ENCODE measurements at places on chromosomes 2 and 18.

DNA sequence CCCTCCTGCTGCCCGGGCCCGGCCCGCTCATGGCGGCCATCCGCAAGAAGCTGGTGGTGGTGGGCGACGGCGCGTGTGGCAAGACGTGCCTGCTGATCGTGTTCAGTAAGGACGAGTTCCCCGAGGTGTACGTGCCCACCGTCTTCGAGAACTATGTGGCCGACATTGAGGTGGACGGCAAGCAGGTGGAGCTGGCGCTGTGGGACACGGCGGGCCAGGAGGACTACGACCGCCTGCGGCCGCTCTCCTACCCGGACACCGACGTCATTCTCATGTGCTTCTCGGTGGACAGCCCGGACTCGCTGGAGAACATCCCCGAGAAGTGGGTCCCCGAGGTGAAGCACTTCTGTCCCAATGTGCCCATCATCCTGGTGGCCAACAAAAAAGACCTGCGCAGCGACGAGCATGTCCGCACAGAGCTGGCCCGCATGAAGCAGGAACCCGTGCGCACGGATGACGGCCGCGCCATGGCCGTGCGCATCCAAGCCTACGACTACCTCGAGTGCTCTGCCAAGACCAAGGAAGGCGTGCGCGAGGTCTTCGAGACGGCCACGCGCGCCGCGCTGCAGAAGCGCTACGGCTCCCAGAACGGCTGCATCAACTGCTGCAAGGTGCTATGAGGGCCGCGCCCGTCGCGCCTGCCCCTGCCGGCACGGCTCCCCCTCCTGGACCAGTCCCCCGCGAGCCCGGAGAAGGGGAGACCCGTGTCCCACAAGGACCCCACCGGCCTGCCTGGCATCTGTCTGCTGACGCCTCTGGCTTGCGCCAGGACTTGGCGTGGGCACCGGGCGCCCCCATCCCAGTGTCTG, 767 bp downstream of the RHOB start:
- peak; percentile 52 for DNase-seq

DNA sequence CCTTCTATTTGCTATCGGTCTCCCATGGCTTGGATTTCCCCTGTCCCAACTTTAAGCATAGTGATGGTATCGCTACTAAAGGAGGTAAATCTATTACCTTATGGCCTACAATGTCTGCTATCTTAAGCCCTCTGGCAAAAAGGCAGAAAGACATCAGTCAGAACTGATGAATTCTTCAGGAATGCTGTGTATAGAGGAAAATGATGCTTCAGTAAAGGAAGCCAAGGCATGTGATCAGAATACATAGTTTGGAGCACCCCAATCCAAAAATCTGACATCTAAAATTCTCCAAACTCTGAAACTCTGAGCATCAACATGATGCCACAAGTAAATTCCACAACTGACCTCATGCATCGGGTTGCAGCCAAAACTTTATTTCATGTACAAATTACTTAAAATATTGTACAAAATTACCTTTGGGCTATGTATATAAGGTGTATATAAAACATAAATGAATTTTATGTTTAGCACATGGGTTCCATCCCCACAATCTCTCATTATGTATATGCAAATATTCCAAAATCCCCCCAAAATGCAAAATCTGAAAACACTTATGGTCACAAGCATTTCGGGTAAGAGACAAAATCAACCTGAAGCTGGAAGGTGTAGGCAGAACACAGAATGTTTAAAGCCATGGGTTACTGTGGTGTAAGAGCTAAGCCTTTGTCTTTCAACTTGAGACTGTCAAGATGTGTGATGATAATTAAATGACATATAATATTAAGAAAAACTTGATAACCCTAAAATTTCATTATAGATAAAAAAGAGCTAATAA, 66.2 kb downstream of the CUL3 start:
- DNase-seq: peak; percentile 49

DNA sequence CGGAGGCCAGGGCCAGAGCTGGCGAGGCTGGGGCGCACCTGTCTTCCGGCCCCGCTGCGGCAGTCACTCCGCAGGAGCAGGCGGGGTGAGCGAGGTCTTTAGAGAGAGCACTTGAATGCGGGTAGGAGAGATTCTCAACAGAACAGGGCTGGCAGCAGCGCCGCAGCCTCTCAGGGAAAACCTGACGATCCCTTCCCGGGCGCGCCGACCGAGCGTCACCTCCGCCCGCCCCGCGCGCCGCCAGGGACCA, 526 bp downstream of the PRKRA start:
- no peak for DNase-seq

DNA sequence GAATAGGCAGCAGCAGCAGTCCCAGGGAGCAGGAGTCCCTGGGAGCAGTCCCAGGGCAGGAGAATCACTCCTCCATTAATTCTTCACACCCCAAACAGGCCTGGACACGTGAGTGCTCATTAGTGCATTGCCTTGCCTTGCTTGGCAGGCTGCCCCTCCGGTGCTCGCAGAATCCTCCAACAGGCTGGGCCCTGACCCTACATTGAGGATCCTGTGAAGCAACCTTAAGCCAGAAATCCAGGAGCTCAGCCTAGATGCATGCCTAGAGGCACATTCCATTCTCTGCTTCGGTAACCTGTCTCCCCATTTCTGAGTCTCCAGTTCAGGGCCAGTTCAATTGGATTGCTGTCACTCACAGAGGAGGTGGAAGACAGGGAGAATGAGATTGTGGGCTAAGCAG, 97.4 kb upstream of the LRATD1 start:
- no peak for DNase-seq

GRCh38 chr18:9984080-9984479, 70.3 kb downstream of the VAPA start:
- DNase-seq: no peak

- no peak for DNase-seq
Measured at GRCh38 chr2:161146209-161146775, 13.9 kb upstream of the TANK start.

DNA sequence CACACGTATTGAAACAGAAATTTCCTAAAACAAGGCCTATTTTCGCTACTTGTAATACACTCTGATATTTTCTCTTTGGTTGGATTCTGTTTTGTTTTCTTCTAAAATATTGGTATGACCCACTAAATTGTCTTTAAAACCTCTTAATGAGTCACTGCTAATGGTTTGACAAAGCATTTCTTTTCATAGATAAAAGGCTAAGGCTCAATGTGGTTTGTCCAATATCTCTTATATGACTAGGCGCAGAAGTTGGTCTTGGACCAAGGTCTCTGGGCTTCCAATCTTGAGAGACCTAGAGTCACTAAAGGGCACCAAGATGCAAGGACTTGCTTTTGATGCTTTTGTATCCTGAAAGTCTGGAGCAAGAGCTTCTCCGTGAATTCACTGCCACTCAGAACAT, 498.2 kb upstream of the TCF4 start:
- no peak for DNase-seq

All from AG20443 (cell line).